Frontal cortex (tissue), 4 donors: ENCODE measurements at places on chromosomes 5 and 9. TPM values are rescaled to one million over a fixed set of nuclear protein-coding genes. Genes with fewer than 3 reads are reported as not detected.

GRCh38 chr9:91159664-91160121 lies 202.0 kb downstream of the AUH start:
- no peak for DNase-seq

GRCh38 chr9:90838098-90838497 lies 36.5 kb downstream of the SYK start:
- no peak for DNase-seq

GRCh38 chr5:138752341-138752950 lies 779 bp upstream of the CTNNA1 start:
- no peak for DNase-seq

- DNase-seq = peak; percentile 31
Observed at GRCh38 chr5:176959051-176959450, 47.5 kb downstream of the UIMC1 start.

- no peak for DNase-seq
Observed at GRCh38 chr5:35136386-35136785, 88.6 kb upstream of the AGXT2 start.

DNA sequence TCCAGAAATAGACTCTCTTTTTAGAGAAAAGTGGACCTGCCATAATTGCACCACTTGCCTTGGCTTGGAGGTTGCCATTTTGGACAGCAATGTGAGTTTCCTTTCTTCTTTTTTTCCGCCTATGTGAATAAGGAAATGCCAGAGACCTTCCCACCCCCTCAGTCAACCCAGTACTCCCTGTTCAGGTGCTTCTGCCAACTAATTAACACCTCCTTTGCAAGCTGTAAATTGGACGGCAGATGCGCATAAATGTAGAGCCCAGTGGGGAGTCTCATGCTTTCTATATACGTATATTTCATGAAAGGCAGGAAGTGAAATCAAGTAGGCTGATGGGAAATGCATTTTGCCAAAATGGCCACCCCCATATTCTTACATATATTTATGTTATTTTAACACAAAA lies 269.8 kb upstream of the RFX3 start:
- DNase-seq = no peak

DNA sequence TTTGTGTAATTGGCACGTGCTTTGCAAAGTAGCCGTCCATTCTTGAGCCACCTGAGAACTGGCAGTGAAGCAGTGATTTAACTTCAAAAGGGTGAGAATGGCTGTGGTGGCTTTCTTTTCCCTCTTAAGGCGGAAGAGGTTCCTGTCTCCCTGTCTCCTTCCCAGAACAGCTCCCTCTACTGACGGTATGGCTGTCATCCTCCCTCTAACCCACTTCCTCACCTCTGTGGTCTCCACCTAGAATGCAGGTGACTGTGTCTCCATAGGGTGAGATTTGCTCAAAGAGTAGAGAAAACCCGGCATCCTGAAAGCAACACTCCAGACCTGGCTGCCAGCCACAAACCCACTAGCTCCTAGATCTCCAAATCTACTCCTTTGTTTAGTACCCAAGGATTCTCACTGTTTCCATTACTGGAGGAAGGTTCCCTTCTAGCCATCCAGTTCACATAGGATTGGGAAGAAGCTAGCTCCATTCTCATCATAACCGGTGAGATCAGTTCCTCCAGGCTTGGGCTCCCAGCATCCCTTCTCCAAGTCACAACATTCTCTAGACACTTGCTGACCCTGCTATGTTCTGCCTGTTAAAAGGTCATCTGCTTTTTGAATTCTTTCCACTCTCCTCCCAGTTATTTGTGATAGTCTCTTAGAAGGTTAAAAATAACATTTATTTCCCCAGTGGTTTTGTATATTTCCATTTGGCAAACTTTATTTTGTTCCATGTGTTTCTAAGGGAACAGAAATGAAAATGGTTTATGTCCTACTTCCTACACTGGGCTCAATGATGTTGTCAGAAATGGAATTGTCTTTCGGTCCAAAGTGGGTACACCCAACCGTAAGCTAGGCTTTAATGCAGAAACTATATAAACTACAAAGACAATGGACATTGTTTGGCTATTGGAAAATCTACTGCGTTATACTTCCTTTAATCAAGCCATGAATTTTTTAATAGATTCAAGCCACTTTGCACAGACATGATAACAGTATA lies 269.4 kb downstream of the CWC27 start:
- no peak for DNase-seq

DNA sequence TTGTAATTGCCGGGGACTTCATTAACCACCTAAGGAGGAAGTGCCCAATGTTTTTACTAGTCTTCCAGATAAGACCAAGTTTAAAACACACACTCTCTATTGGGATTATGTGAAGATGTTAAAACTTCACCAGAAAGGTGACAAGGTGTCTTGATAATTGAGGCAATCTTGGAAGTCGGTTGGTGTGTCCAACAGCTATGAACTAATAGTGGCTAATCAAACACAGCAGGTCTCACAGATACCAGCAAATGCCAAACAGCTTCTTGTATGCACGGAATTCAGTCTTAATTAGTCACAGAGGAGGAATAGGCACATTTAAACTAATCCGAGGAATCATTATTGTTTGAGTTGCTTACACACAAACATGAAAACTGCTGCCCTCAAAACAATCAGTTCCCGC lies 214.5 kb downstream of the SEC61B start:
- DNase-seq = no peak

DNA sequence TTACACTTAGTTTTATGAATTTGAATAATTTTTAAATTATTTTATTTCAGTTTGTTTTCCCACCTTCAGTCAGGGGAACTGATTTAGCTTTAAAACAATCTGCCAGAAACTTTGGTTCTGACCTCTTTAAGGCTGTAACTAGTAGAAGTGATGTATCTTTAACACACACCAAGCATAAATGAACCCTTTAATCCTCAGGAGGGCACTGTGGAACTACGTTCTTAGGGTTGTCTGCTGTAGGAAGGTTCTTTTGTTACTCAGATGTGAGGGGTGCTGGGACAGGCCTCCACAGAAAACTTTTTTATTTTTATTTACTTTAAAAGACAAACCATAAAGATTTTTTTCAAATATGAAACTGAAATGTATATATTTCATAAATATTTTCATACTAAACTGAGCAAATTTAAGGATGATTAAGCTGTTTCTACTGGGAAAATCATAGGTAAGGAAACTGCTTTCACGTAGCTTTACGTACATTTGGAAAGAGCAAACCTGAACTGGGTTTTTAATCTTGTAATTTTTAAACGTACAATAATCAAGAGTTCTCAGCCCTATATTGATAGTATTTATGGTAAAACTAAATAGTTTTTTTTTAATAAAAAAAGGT lies 5.3 kb downstream of the KLF4 start:
- DNase-seq = peak; percentile 60

- DNase-seq = no peak
Observed at GRCh38 chr5:13660072-13660471, 284.4 kb downstream of the DNAH5 start.

- DNase-seq = no peak
Observed at GRCh38 chr9:35754264-35754663, at the start of gene MSMP. Gene MSMP, minus strand, starts transcription at chr9:35754276. Its CDS starts 147 bp downstream, at chr9:35754129.

The TMEM252 gene
- total RNA-seq = not detected

The SLC6A19 gene
- total RNA-seq = not detected

The ANKRD34B gene
- 0.41 TPM for total RNA-seq

The PTGES gene
- total RNA-seq = 3.7 TPM
